Psoas muscle (tissue), 8 donors: ENCODE measurements at places on chromosomes 3 and 15.

DNA sequence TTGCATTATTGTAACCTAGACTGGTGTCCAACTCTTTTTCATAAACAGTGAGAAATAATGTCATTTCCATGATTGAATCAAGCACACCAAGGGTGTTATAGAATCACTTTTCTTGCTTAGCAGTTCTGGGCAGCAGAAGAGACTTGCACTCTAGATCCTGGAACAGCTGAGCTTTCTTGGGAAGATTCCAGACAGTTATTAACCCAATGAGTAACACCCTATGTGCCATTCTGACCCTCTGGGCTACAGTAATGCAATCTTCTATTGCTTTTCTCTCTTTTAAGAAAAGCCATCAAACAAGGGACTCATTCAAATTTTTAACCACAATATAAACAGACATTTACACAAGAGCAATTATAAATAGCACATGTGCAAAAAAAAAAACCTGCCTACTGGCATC lies 39.3 kb upstream of the USP3 start:
- no peak for DNase-seq

GRCh38 chr3:177679568-177680471 lies 482.5 kb upstream of the TBL1XR1 start:
- peak; percentile 28 for DNase-seq

DNA sequence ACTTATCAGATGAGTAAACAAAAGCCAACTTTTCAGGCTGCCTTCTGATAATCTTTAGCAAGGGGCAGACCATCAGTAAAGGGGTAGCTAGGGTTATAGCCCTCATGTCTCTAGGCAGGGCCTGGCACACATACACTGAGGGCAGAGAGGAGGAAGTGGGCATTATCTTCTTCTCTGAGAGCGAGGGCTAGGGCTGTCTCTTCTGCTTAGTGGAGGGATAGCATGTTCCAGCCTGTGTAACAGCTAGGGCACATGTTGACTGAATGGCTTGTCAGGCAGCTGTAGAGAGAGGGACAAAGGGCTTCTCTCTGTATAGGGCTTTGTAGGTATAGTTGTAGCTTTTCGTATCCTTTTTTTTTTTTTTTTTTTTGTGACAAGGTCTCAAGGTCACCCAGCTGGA lies 17.8 kb downstream of the CRTC3 start:
- no peak for DNase-seq

DNA sequence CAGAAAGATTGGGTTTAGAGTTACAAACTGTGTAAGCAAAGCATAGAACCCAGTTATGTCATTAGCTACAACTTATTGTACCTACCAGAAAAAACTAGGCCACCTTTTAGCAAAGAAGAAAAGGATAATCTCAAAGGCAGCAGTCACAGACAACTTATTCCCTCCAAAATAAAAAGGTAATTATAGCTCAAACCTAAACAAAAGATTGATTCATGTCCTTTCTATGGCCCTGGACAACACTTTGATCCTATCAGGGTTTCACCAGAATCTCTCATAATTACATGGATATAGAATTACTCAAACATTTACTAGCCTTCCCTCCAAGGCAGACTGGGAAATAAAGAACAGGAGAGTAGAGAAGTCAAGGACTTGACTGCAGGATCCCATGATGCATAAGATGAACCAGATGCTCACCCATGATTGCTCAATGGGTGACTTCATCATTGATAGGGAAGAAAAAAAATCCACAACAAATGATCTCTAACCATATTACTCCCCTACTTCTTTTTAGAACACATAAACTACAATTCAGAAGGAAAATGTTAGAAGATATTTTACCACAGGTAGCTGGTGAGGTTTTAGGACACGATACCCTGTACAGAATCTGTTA lies 17.4 kb downstream of the DET1 start:
- no peak for DNase-seq

DNA sequence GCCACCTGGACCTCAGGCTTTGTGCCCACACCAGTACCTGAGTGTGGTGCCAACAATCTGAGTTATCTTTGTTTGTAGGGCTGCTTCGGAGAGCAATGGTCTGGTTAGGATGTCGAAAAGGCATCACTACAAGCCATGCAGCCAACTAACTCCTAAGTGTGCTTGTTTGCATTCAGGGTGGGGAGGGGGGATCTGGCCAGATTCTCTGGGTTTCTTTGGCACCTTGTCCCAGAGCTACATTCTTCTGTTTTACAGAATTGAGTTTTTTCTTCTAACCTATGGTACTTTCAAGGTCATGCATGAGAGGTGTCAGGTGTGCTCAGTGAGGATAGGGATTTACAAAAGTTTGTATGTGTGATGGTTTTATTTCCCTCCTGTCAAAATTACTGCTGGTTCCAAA lies 391.4 kb upstream of the RARB start:
- DNase-seq, result no peak

DNA sequence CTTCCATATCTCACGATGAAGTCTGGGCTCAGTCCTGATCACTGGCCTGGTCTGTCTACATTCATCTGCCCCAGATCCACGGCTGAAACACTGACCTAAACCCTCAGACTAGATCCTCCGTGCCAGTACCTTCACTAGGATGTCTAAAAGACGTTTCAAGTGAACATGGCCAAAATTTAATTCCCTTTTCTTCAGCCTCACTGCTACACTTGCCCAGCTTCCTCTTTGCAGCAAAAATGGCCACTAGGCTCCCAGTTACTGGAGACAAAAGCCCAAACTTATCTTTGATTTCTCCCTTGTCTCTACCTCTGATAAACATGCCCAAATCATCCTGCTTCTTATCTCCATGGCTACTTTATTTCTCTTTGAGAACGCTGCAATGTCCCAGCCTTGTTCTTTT lies 1.7 kb downstream of the RASSF1 start:
- no peak for DNase-seq

DNA sequence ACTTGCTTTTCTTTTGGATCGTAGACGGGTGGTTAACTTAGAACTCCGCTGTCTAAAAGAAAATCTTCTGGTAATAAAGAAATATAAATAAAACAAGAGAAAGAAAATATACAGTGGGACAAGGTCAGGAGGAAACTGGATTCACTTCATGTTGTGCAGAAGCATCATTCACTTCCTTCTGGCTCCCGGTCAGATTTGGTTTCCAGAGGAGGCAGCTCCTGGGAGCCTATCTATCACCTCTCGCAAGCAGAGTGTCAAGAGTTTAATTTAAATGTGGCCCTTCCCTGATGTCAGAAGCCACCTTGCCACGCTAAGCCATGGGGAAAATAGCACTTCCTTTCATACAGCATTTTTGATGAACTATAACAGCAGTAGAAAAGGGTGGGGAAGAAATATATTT lies 139.1 kb downstream of the NSMCE3 start:
- DNase-seq, result no peak

DNA sequence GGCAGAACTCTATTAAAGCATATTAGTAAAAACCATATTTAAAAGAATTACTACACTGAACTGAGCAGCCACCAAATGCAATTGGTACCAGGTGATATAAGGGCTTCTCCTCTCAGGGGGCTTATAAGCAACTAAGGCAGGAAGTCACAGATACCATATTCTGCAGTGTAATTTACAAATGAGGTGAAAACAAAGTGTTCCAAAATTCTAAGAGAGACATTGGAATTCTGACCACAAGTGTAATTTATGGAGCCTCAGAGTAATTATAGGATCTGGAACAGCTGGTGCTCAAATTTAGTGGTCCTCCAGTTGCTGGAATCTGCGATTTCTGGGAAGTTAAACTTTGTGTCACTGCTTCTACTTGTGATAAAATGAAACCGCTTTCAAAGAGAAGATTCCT lies 3.1 kb upstream of the NR1I2 start:
- no peak for DNase-seq

- DNase-seq, result peak; percentile 66
These were observed at the start of gene SEMA3B for GRCh38 chr3:50268703-50269451. TSS of gene SEMA3B (plus strand) at chr3:50269147. CDS start at chr3:50269241, 94 bp downstream.

- no peak for DNase-seq
These were observed 141.8 kb upstream of the CFAP20DC start for GRCh38 chr3:59191651-59192050.

GRCh38 chr3:67561667-67562394 lies 92.6 kb downstream of the SUCLG2 start:
- no peak for DNase-seq

DNA sequence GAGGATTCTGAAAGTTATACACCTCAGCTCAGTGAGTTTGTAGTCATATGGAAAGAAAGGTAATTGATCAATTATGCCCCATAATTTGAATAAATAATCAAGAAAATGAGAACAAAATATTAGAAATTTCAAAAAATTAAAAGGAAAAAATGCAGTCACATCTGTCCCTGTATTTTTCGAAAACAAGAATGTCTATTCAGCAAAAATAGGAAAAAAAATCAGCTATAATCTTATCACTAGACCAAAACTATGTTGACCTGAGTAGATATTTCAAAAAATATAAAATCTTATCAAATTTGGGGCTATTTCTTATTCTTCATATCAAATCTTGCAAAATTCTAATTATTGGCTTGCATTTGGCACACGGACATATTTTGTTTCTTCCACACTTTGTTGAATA lies 501.2 kb upstream of the CNTN3 start:
- no peak for DNase-seq
